ENCODE measurements at places on chromosomes 1 and 21.

GRCh38 chr1:40745176-40745575 is 38.4 kb upstream of the KCNQ4 start:
- DNase-seq: no peak

DNA sequence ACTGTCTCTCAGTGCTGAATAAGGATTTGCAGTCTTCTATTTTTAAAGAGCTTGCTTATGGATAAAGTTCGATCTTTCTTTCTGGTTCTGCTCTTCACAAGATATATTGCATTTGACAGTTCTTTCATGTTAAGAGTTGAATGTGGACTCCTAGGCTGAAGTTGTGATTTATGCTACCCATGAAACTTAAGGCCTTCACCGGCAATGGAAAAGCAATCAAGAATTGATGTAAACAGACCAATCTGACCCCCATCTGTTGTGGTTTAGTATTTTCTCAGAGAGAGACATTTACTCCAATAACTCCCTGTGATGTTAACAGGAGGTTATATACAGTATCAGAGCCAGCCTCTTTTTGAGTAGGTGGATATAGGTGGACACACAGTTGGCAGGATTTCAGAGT is 165.8 kb downstream of the PAPPA2 start:
- peak; percentile 23 for DNase-seq

DNA sequence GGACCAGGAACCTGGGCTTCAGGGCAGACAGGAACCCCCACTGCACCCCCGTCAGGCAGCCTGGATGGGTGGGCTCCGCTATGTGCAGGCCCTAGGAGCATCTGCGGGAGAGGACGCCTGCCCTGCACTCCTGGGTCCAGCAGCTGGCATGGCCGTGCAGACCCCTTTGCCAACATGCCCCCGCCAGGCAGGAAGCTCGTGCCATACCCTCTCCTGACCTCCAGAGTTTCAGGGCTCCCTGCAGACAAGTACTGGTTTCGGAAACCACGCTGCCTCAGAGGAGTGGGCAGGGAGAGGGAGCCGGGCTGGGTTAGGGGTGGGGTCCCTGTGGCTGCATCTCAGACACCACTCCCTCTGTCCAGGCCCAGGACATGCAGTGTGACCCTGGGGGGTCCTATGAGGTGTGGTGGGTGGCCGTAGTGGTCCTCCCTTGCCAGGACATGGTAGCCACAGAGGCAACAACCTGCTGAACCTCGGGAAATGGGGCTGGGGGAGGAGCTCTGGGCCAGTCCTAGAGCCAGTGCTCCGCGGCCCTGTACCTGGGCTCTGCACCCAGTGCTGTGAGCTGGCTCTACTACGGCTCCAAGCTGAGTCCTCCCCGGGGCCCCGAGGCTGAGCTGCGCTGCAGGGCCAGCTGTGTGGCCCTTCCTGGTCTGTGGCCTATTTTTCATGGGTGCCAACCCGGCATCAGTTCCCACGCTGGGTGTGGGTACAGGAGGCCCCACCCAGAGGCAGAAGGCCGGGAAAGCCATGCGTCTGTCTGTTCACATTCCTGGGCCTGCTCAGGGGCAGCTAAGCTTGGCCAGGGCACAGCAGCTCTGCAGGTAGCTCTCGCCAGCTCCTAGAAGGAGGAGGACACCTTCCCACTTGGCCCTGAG is 1.4 kb downstream of the PLEKHN1 start:
- DNase-seq: no peak

DNA sequence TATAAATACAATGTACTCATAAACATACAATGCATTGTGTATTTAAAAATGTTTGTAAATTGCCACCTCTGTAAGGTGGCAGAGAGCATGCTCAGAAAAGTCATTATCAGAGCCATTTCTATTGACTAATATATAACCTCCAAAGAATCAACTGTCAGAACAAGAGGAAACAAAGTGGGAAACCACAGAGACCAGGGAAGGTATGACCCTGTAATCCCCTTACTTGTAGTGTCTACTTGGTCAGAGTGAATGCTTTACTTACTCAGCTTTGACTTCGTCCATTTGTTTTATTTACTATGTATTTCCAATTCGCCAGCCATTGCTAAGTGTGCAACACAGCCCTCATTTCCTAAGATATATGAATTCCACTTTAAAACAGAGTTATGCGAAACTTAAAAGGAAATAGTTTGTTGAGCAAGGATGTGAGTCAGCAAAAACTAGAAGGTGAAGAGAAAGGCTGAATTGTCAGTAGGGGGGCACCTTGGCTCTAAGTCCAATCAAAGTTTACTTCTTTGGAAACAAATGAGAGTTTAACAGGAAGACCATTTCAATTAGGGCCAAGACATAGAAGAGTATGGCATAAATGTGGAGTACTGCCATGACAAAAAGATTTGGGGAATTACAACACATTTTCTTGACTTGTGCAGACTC is 671.7 kb upstream of the PTBP2 start:
- DNase-seq: no peak

GRCh38 chr1:28537457-28538199 is 15.3 kb upstream of the TRNAU1AP start:
- peak; percentile 19 for DNase-seq

GRCh38 chr1:223429821-223430220 is 36.6 kb downstream of the CCDC185 start:
- no peak for DNase-seq

DNA sequence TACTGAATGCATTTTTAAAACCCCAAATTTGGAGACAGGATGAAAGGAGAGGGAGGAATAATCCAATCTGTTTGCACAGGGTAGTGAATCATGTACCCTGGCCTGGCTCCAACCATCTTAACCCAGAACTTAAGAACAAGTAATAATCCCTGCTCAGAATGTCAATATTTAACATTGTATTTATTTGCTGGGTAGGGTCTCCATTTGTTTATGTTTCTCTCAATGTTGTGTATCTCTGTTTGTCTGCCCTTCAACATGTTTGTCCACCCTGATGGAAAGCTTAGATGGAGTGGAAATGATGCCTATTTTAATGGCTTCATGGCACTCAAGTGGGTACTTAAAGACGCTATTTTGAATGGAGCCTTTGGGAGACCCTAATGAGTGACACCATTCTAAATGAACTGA is 54.4 kb upstream of the CDC42BPA start:
- no peak for DNase-seq

DNA sequence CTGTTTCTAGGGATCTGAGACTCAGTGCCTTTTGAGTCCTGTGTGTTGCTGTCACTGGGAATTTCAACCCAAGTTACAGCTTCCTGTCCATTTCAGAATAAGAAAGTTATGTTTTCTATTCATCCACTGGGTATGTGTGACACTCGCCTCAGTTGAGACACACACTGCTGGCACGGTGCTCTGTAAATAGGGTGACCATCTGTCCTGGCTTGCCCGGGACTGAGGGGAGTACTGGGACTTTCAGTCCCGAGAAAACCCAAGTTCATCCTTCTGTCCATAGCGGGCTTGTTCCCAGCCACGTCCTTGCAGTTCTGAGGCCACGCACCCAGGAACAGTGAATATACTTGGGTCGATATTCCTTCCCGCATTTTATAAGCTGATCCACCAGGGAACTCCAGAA is 56.3 kb upstream of the DISP3 start:
- DNase-seq: no peak

DNA sequence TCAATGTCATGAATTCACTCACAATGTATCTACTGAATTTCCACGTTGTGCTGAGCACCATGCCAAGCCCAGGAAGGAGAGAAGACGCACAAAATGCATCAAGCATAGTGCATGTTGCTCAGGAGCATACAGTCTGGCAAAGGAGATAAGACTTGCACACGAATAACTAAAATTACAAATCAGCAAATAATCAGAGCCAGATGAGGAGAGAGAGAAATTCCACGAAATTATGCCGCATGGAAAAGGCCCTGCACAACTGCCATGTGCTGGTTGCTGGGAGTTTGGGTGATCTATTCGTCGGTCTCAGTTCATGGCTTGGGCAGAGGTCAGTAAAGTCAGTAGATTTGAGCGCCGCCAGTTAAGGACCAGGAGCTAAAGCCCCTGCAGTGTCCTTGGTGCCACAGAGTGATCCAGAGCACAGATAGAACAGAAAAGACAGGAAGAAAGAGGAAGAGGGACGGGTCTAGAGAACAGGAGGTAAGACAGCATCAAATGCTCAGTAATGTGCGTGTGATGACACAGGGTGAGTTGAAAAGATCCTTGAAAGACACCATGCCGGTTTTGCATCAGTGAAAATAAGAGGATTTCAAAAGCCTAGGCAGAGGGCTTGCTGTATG is 55.1 kb upstream of the ZNF281 start:
- no peak for DNase-seq

- DNase-seq: peak; percentile 84
Observed at GRCh38 chr1:203268901-203269653, 36.2 kb upstream of the BTG2 start.

GRCh38 chr21:39721885-39722284 is 23.1 kb upstream of the IGSF5 start:
- no peak for DNase-seq

- DNase-seq: no peak
Observed at GRCh38 chr1:84174051-84174556, 30.0 kb downstream of the PRKACB start.

DNA sequence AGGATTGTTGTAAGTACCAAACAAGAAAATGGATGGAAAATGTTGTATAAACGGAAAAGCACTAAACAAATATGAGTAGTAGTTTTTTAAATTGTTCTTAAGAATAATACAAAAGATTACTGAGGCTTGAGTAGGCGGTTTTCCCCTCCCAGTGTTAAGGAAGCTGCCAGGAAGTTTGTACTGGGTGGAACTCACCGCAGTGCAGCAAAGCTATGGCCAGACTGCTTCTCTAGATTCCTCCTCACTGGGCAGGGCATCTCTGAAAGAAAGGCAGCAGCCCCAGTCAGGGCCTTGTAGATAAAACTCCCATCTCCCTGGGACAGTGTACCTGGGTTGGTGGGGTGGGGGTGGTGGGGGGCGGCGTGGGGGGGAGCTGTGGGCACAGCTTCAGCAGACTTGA is 58.7 kb downstream of the XCL2 start:
- DNase-seq: no peak

- no peak for DNase-seq
Observed at GRCh38 chr1:214101246-214101645, 113.5 kb downstream of the PROX1 start.

GRCh38 chr1:176983731-176984130 is 180.8 kb downstream of the ASTN1 start:
- no peak for DNase-seq

GRCh38 chr1:69569576-69570328 is 2.0 kb downstream of the LRRC7 start:
- DNase-seq: no peak

- no peak for DNase-seq
Observed at GRCh38 chr1:157163273-157164127, 25.3 kb upstream of the ETV3 start.

- DNase-seq: no peak
Observed at GRCh38 chr21:28959367-28960099, 33.1 kb downstream of the LTN1 start.

DNA sequence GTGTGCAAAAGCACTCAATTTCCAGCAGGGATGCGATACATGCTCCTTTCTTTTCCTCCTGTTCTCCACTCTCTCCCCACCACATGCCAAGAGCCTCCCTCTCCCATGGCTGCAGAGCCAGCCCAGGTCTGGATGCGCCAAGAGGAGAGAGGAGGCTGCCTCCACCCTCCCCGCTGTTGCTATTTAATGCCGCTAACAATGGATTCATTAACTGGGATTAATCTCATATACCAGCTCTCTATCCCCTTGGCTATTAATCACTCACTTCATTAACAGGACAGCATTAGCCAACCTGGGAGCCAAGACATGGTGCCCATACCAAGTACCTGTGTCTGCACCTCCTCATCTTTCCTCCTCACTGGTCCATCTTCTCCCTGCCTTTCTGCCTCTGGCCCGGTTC is 49.1 kb upstream of the SCMH1 start:
- DNase-seq: no peak

- DNase-seq: no peak
Observed at GRCh38 chr1:222616525-222616924, 1.4 kb upstream of the MIA3 start.

GRCh38 chr1:57222801-57223200 is 201.1 kb downstream of the DAB1 start:
- DNase-seq: no peak

GRCh38 chr1:112904071-112904830 is 51.7 kb downstream of the SLC16A1 start:
- DNase-seq: no peak

DNA sequence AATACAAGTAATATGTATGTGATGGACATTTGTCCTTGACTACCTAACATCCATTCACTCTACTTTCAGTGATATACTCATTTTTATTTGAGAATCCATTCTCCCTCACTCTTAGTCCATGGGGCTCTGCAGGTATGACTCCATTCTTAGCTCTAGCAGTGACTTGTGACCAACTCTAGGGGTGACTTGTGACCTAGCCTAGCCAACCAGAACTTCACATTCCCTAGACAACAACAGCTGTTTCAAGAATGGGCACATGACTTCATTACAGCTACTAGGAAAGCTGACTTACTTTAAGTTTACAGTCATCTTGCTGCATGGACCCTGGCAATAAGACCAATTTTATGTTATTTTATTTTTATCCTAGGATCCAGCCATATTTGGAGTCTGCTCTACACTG is 23.6 kb upstream of the DDX59 start:
- DNase-seq: no peak

DNA sequence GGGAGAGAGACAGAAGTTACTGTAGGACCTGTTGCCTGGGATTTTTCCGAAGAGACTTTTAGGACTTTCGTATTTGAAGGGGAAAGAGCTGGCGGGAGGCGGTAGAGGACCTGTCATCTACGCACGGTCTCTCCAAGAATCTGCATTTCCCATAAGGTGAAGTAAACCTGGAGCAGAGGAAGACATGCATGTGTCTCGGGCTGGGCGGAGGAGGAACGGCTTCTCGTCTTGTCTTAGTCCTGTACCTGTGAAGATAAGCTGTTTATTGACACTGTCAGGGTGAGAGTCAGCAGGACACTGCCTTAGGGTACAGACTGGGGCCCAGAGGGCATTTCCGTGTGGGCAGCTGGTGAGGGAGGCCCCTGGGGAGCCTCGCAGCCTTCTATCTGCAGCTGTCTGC is 123.4 kb upstream of the COL6A1 start:
- DNase-seq: no peak

GRCh38 chr21:32233055-32233546 is 45.7 kb downstream of the MIS18A start:
- DNase-seq: no peak

GRCh38 chr1:84834419-84835064 is 58.5 kb downstream of the LPAR3 start:
- no peak for DNase-seq

DNA sequence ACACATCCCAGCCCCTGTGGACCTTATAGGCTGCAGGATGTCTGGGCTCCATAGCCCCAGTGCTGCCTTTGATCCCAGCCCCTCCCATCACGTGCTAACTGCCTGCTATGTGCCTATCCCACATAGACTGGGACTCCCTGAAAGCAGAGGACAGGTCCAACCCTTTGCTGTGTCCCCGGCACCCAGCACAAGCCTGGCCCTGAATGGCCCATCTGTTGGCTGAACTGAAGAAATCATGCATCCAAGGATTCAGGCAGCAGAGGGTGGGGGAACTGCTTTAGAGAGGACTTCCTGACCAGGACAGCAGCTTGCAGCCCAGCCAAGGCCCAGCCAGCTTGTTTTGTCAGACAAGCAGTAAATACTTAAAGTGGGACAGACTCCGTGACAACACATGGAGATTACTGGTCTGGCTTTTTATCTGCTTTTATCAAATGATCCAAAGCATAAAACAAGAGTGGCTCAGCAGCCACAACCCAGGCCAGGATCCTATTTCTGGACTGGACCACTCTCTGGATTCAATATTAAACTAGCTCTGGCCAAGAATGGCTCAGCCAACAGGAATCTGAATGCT is 69.3 kb downstream of the GLIS1 start:
- DNase-seq: no peak

GRCh38 chr1:17293681-17294425 is 14.1 kb upstream of the PADI4 start:
- DNase-seq: no peak

Measured in NCI-H1694 treated with DMSO at 0.1 percent for 48 hours (cell line).